ENCODE measurements at places on chromosomes 6 and 20.

- DNase-seq: no peak
- no peaks in the 10 kb centered on the region for H3K36me3 ChIP-seq
- H3K27me3 ChIP-seq: no peaks in the 10 kb centered on the region
- no peak overlapping the region for H3K4me3 ChIP-seq
These were observed 364.9 kb upstream of the IRAK1BP1 start for GRCh38 chr6:78502386-78502887.

DNA sequence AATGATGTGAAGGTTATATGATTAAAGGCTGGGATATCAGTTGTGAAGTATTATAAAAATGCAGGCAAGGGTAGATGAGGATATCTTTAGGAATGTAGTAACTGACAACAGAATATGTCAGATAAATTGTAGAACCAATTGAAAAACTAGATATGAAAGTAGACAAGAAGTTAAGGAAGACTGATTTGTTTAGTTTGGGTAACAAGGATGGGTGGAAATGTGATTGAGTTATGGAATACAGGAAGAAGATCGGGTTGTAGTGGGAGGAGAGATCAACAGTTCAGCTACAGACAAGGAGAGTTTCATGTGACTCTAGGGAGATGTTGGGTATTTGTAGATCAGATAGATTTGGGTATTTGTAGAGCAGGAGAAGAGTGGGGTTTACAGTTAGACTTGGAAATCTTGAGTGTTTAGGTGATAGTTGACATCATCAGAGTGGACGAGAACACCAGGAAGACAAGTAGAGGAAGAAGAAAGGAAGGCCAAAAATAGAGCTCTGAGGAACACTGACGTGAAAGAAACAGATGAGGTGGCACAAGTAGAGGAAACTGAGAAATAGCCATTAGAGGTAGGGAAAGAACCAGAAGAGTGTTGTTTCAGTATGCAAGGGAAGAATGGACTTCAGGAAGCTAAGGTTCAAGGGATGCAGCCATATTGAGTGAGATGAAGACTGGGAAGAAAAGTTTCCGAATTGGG lies 12.1 kb upstream of the TSPYL1 start:
- no peak for DNase-seq
- no peaks in the 10 kb centered on the region for H3K4me1 ChIP-seq
- no peaks in the 10 kb centered on the region for H3K36me3 ChIP-seq
- H3K27ac ChIP-seq: no peak overlapping the region
- H3K27me3 ChIP-seq: no peaks in the 10 kb centered on the region

DNA sequence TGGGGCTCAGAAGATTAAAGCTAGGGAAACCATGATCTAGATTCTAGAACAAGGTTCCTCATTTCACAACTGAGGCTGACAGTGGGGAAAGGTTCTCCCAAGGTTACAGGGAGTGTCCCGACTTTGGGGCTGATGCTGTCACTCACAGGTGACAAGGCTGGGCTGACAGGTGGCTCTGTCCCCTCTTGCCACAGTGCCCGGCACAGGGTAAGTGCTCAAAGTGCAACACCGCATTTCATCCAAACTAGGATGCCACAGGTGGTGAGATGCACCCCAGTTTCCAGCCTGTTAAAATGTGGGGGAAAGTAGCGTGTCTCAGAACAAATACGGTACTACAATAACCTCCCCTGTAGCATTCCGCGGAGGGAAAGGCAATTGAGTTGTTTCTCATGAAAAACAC lies 7.8 kb downstream of the ZBP1 start:
- no peak for DNase-seq
- H3K4me1 ChIP-seq: no peaks in the 10 kb centered on the region
- no peak overlapping the region for H3K27ac ChIP-seq
- H3K27me3 ChIP-seq: no peaks in the 10 kb centered on the region
- H3K36me3 ChIP-seq: no peaks in the 10 kb centered on the region

DNA sequence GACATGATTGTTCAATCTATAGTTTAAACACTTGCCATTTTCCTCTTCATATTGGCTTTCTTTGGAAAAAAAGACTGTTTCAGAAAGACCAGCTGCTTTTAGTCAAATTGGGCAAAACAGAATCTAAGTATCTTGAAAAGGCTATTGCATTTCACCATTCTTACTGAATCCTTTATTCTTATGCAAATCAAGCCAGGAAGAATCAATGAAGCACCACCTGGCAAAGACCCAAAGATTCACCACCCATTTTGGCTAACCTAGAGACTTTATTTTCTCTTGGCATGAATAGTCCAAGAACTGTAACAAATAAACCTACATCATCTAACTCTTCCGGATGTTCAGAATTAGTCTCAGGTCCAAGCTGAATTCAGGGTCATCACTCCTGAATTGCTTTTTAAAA lies 71.3 kb upstream of the EYA4 start:
- DNase-seq: no peak
- no peaks in the 10 kb centered on the region for H3K36me3 ChIP-seq
- H3K27ac ChIP-seq: no peak overlapping the region
- H3K4me1 ChIP-seq: no peaks in the 10 kb centered on the region

- no peak overlapping the region for H3K27ac ChIP-seq
- no peaks in the 10 kb centered on the region for H3K4me1 ChIP-seq
- no peak overlapping the region for H3K4me3 ChIP-seq
- DNase-seq: no peak
- no peaks in the 10 kb centered on the region for H3K27me3 ChIP-seq
These were observed 749.3 kb downstream of the TENT5A start for GRCh38 chr6:81003156-81003555.

- DNase-seq: no peak
- H3K4me1 ChIP-seq: no peaks in the 10 kb centered on the region
- H3K27ac ChIP-seq: no peak overlapping the region
- H3K27me3 ChIP-seq: no peaks in the 10 kb centered on the region
These were observed 151.1 kb downstream of the TTLL2 start for GRCh38 chr6:167475947-167476346.

DNA sequence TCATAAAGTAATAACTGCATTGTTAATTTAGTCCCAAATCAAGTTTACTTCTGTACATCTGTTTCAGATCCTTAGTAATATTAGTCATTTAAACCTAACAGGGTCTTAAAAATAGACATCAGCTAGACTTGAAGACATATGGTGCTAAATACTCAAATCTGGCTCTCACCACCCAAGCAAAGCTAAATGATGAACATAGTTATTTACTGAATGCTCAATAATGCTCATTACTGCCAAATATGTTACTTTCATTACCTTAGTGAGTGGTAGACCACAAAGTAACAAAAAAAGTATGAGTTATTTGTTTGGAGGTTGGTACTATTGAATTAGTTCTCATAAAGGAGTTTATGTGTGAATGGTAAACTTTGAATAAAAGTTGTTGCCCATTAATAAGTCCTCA lies 502.1 kb downstream of the PKHD1 start:
- H3K4me1 ChIP-seq: no peaks in the 10 kb centered on the region
- no peaks in the 10 kb centered on the region for H3K27me3 ChIP-seq
- H3K27ac ChIP-seq: no peak overlapping the region

- no peak within 1 kb of the TSS for H3K27ac ChIP-seq
- no peaks in the 10 kb centered on the region for H3K36me3 ChIP-seq
- H3K27me3 ChIP-seq: no peaks in the 10 kb centered on the region
- DNase-seq: peak; percentile 57
- no peaks in the 10 kb centered on the region for H3K4me1 ChIP-seq
These were observed at the start of gene TSHZ2 for GRCh38 chr20:52972190-52972937. TSHZ2 (plus strand) TSS chr20:52972358; CDS start chr20:52973294, 936 bp downstream.

DNA sequence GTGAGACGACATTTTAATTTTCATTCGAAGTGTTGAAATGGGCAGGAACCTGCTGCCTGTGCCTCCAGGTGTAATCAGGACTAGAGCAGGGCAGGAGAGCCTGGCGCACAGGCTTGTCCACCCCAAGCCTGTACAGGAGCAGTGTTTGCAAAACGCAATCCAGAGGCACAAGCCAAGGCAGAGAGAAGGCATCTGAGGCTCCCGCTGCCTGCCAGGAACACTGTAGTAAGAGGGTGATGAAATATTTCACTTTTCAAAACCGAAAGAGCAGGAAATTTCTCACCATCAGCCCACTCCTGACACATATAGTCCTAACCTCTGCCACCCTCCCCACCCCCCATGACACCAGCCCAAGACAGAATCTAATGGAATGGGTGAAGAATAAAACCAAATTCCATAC lies 132.5 kb downstream of the RTN4IP1 start:
- no peak overlapping the region for H3K4me3 ChIP-seq
- no peak for DNase-seq
- no peak overlapping the region for H3K27ac ChIP-seq
- no peaks in the 10 kb centered on the region for H3K4me1 ChIP-seq

DNA sequence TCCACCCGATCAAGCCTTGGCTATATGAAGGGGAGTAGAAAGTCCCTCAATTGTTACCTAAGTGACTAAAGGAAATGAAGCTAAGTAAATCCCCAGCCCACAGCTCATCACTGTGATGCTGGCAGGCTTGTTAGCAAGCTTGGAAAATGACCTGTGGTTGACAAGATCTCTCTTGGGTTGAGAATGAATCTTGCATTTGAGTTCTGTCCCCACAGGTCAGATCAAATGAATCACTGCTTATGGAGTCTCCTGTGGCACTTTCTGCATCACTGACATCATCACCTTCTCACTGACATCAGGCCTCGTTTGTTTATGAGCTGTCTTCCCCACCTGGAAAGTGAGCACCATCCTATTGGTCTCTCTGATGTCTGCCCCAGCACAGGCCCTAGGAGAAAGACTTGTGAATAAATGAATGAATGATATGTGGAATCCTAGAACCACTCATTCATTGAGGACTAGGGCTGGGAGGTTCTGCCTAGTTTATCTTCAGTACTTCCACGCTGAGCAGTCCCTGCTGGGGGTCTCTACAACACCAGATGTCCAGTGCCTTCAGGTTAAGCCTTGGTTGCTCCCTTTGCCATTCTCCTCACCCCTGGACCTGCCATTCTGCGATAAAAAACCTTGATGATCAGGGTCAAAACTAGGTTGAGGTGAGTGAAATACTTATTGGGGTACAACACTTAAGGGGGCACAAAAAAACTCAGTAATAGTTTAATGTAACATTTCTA lies 318.4 kb upstream of the MOCS1 start:
- H3K4me3 ChIP-seq: no peak overlapping the region
- H3K36me3 ChIP-seq: no peaks in the 10 kb centered on the region
- no peak for DNase-seq

DNA sequence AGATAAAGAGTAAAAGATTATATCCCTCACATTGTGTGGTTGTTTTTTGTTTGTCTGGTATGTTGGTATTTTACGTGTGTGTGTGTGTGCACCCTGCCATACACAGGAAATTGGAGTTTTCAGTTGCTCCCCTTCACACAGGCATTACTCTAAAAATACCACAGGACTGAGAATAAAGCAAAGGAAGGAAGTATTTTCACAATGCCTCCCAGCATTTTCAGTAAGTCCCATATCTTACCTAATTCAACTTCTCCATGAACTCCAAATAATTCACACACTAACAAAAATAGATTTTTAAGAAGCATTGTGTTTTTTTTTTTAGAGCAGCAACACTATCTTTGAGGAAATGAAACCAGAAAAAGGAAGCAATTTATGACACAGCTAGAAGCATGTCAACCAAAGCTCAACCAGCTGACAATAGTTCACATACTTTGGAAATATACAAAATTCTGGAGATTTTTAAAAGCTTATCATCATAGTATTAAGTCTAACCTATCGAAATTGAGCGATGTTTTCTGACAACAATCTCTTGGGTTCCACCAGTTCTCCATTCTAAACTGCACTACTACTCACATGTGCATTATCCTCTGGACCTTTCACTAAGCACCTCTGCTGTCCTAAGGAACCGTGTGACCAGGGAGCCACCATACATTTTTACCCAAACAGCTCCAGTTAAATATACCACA lies 2.1 kb downstream of the UBE2J1 start:
- H3K4me3 ChIP-seq: no peak overlapping the region
- H3K27me3 ChIP-seq: no peaks in the 10 kb centered on the region
- no peak for DNase-seq
- H3K4me1 ChIP-seq: peaks cover 1% of the 10 kb centered on the region
- no peaks in the 10 kb centered on the region for H3K36me3 ChIP-seq
- no peak overlapping the region for H3K27ac ChIP-seq

GRCh38 chr6:98539741-98540140 lies 294.6 kb upstream of the POU3F2 start:
- no peaks in the 10 kb centered on the region for H3K27me3 ChIP-seq
- DNase-seq: no peak
- no peaks in the 10 kb centered on the region for H3K36me3 ChIP-seq
- H3K4me1 ChIP-seq: no peaks in the 10 kb centered on the region

- H3K27me3 ChIP-seq: no peaks in the 10 kb centered on the region
- no peaks in the 10 kb centered on the region for H3K4me1 ChIP-seq
- no peak overlapping the region for H3K4me3 ChIP-seq
- peak; percentile 78 for DNase-seq
- no peak overlapping the region for H3K27ac ChIP-seq
- no peaks in the 10 kb centered on the region for H3K36me3 ChIP-seq
These were observed 19.0 kb downstream of the DLL1 start for GRCh38 chr6:170271771-170272314.
